Upper lobe of right lung (tissue), 1 donor: ENCODE measurements at places on chromosomes 2 and 18.

DNA sequence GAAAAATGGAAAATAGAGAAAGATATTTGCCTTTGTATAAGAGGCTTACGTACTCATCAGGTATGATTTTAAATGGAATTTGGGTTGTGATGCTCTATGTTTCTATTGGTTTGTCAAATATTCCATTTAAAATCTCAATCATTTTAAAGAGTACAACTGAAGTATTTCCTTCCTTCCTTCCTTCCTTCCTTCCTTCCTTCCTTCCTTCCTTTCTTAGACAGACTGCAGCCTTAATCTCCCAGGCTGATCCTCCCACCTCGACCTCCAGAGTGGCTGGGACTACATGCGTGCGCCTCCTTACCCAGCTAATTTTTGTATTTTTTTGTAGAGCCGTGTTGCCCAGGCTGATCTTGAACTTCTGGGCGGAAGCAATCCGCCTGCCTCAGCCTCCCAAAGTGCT, 15.4 kb upstream of the DYNC1I2 start:
- H3K4me1 ChIP-seq: no peaks in the 10 kb centered on the region
- H3K36me3 ChIP-seq: no peaks in the 10 kb centered on the region
- H3K4me3 ChIP-seq: no peak overlapping the region
- H3K27ac ChIP-seq: no peak overlapping the region

DNA sequence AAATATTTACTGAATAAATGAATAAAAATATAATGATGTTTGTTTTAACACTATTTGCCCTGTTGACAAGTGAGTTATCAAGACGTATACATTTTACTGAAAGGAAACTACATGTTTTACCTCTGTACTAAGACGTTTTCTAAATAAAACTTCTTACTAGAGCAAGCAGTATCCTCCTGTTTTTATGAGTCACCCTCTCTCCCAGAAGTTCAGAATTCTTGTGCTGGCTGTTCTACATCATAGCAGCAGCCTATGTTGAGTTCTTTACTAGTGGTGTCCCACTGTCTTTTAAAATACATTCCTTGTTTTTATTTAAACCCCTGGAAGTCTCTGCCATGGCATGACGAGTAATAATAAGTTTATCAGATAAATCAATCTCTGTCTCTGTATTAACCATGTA, 297.4 kb downstream of the CALCRL start:
- no peak overlapping the region for H3K4me3 ChIP-seq
- no peaks in the 10 kb centered on the region for H3K4me1 ChIP-seq
- DNase-seq: no peak
- H3K27ac ChIP-seq: no peak overlapping the region

DNA sequence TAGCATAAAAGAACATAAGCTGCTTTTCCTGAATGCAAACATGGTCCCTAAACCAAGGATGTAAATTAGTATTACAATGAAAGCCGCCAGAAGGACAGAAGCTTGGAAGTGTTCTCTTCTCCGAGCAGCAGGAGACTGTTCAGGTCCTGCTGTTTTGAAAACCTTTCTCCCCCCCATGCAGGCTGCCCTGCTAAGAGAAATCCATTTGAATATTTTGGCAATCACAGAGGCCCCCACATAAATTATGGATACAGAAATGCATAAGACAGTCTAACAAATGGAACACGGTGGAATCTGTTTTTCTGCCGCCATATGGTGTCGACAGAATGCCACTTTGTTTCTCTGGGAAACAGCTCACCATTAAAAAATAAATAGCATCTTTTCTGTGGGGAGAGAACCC, 600.4 kb upstream of the KLHL29 start:
- H3K4me3 ChIP-seq: no peak overlapping the region
- H3K36me3 ChIP-seq: no peaks in the 10 kb centered on the region
- H3K4me1 ChIP-seq: no peaks in the 10 kb centered on the region

- H3K4me1 ChIP-seq: peaks cover 8% of the 10 kb centered on the region
- no peaks in the 10 kb centered on the region for H3K36me3 ChIP-seq
- peaks cover 6% of the 10 kb centered on the region for H3K27me3 ChIP-seq
- peak overlapping the region; percentile 73 for H3K4me3 ChIP-seq
Observed at GRCh38 chr18:61893309-61893970, 633 bp upstream of the RNF152 start.

DNA sequence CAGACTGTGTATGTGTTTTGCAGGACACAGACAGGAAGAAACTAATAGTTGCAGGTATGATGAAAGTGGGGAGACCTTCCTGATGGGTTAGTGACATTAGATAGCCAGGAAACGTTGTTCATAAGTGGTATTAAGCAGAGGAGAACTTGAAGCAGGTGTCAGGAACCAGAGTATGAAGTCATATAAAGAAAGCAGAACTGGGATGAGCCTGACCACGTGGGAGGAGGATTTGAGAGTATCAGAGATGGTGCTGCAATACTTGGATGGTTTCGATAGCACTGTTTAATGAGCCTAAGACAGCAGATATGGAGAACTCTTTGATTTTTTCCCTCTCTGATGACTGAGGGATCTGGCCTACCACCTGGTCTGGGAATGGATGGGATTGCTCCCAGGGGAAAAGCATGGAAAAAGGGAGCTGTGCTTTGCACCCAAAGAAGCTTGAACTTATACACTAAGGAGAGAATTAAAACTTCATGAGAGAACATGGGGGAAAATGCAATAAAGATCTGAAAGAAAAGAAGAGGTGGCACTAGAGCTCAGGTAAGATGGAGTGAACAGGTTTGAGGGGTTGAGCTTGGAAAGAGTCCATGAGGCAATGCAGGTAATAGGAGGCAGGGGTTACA, 226.0 kb upstream of the LRRTM1 start:
- DNase-seq: no peak
- no peak overlapping the region for H3K27ac ChIP-seq
- no peak overlapping the region for H3K4me3 ChIP-seq
- H3K27me3 ChIP-seq: no peaks in the 10 kb centered on the region
- H3K4me1 ChIP-seq: no peaks in the 10 kb centered on the region
- H3K36me3 ChIP-seq: no peaks in the 10 kb centered on the region

DNA sequence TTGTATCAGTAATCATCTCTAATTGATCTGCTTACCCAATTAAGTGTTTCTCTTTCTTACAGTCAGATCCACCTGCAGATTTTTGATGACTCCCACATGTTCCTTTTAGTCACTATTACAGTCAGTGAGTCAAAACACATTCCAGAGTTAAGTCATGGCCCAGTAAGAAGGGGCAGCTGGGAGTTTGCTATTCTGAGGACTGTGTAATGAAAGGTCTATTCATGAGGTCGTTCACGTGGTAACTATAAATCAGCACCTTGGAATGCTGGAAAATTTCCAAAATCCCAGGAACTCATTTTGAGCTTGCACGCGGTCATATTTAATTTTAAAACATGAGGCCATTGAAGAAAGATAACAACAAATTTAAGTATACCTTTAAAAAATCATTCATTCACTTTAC, 252.5 kb downstream of the XIRP2 start:
- H3K27me3 ChIP-seq: no peaks in the 10 kb centered on the region
- no peak for DNase-seq
- no peak overlapping the region for H3K27ac ChIP-seq
- no peaks in the 10 kb centered on the region for H3K36me3 ChIP-seq
- no peak overlapping the region for H3K4me3 ChIP-seq

DNA sequence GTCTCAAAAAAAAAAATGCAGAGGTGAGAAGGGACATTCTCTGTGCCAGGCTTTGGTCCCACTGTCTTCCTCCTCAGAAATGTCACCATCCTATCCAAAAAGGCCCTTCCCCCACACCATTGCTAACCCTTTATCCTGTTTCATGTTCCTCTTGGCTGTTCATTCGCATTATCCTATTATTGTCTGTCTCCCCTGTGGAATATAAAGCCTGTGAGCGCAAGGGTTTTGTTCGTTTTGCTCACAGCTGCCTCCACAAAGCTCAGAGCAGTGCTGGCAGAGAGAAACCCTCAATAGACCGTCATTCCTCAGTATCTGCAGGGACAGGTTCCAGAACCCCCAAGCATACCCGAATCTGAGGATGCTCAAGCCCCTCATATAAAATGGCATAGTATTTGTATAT, 91.8 kb downstream of the LOXHD1 start:
- no peaks in the 10 kb centered on the region for H3K4me1 ChIP-seq
- no peak overlapping the region for H3K27ac ChIP-seq
